ENCODE measurements at places on chromosomes 16 and 17.

DNA sequence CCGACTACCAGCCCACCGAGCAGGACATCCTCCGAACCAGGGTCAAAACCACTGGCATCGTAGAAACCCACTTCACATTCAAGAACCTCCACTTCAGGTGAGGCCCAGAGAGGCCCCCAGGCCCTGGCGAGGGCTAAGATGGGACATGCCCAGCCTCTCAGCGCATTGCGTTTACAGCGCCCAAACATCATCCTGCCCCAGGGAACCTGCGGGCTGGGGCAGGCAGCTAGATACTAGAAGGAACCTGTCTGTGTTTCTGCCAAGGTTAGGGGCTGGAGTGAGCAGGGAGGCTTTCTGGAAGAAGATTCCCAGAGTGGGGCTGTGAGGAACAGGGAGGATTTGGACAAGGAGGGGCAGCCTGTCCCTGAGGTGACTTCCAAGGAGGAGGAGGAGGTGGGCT is 90.6 kb downstream of the AMFR start:
- H3K4me3 ChIP-seq, result no peak overlapping the region
- H3K36me3 ChIP-seq, result no peaks in the 10 kb centered on the region
- H3K27ac ChIP-seq, result no peak overlapping the region
- H3K27me3 ChIP-seq, result no peaks in the 10 kb centered on the region
- DNase-seq, result no peak

DNA sequence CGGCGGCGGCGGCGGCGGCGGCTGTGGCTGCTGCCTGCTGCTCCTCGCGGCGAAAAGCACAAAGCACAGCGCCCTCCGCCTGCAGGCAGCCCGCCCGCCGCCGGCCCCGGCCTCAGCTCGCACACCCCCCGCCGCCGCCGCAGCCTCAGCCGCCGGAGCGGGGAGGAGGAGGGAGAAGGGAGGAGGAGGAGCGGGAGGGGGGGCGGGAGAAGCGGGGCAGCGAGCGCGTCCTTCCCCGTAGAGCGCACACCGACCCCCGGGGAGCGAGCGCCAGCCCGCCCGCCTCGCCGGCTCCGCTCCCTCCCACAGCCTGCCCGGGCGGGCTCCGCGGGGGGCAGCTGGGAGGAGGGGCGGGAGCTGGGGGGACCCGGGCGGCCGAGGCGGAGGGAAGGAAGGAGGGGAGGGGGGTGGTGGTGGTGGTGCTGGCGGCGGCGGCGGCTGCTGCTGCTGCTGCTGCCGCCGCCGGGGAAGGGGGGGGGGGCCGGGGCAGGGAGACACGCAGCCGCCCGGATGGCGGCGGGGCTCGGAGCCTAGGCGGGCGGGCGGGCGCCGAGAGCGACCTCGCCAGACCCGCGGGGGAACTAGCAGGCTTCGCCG is at the start of gene UBTF:
UBTF (minus strand) TSS at position 60 of the 597 bp plus-strand sequence. CDS start 1,446 bp downstream, outside the sequence.
- DNase-seq, result peak; percentile 78
- H3K27me3 ChIP-seq, result no peaks in the 10 kb centered on the region
- H3K36me3 ChIP-seq, result peaks cover 10% of the 10 kb centered on the region
- peak within 1 kb of the TSS; percentile 98 for H3K4me3 ChIP-seq

DNA sequence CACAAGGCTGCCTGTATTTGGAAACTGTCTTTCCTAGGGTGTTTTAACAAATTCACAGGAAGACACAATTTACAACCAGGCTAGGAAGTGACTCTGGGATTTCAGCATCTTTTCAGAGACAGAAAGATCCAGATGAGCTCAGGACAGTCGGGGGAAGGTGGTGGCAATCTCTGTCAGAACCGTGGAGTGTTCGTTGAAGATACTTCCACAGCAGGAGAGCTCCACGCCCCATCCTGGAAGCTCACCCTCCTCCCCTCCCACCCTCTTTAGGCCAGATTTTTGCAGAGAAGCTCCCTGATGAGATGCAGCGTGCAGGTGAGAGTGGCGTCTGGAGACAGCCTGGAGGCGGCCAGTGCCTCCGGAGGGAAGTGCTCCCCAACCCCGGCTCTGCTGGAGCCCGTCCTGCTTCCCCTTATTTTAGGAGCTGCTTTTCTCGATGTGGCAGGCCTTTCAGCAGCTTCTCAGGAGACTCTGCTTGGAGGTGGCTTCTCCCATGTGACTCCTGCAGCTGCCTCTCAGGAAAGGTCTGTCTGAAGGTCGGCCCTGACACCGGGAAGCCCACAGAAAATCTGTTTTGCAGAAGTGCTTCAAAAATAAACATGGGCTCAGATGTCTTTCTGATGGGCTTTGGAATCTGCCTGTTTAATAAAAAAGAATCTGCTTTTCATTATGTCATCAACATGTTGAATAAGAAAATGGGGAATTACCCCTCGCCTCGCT is 186.4 kb upstream of the CHMP6 start:
- no peaks in the 10 kb centered on the region for H3K36me3 ChIP-seq
- no peak overlapping the region for H3K27ac ChIP-seq
- no peak for DNase-seq
- H3K4me1 ChIP-seq, result no peaks in the 10 kb centered on the region

- H3K4me3 ChIP-seq, result peak within 1 kb of the TSS; percentile 67
- DNase-seq, result peak; percentile 53
- no peaks in the 10 kb centered on the region for H3K27me3 ChIP-seq
These were observed at the start of gene ADORA2B for GRCh38 chr17:15944759-15945526. Gene ADORA2B, plus strand, starts transcription at chr17:15945130. Its CDS starts 119 bp downstream, at chr17:15945249.

DNA sequence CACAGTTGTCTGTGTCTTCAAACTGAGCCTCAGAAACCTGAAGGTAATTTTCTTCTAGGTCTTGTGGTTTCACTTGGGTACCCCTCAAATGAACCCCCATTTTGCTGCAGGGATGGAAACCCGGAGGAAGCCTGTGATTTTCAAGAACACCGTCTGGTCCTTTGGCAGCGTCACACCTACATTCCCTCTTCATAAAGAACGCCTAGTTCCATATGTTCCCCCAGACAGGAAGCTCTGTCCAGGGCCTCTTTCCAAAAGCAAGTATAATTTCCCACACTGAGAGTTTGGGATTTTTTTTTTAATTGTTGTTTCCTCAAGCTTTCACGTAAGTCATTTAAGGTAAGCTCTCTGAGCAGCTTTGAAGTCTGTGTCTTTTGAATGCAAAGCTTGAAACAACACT is 515.0 kb downstream of the TMEM114 start:
- DNase-seq, result no peak
- no peaks in the 10 kb centered on the region for H3K36me3 ChIP-seq
- no peaks in the 10 kb centered on the region for H3K4me1 ChIP-seq
- no peak overlapping the region for H3K27ac ChIP-seq
- H3K4me3 ChIP-seq, result no peak overlapping the region

DNA sequence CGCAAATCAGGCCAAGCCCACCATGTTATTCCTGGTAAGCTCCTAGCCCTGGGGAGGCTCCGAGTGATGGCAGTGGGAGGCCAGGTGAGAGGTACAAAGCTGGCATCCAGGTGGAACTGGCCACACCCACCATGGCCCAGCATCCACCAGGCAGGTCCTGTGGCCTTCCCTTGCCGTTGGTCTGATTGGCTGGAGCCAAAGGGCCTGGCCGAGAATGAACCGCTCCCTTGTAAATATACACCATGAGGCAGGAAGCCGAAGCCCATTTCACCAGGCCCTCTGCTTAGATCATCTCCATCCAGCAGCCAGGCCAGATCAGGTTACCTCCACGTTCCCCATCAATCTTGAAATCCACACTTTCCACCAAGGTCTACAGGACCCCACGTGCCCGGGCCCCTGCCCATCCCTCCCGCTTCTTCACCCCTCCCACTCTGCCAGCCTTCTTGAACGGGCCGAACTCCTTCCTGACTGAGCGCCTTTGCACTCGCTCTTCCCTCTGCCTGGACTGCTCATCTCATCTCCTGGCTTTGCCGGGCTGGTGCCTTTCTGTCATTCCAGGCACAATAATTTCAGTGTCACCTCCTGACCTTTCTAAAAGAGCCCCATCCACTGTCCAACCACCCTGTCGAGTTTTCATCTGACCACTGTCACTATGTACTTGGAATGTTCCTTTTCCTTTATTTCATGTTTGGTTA is 5.8 kb downstream of the SOCS1 start:
- no peak overlapping the region for H3K4me3 ChIP-seq
- no peaks in the 10 kb centered on the region for H3K27me3 ChIP-seq
- no peaks in the 10 kb centered on the region for H3K4me1 ChIP-seq
- DNase-seq, result no peak

- no peak for DNase-seq
- H3K27me3 ChIP-seq, result no peaks in the 10 kb centered on the region
- no peak overlapping the region for H3K27ac ChIP-seq
These were observed 5.5 kb upstream of the MXRA7 start for GRCh38 chr17:76716146-76716838.

DNA sequence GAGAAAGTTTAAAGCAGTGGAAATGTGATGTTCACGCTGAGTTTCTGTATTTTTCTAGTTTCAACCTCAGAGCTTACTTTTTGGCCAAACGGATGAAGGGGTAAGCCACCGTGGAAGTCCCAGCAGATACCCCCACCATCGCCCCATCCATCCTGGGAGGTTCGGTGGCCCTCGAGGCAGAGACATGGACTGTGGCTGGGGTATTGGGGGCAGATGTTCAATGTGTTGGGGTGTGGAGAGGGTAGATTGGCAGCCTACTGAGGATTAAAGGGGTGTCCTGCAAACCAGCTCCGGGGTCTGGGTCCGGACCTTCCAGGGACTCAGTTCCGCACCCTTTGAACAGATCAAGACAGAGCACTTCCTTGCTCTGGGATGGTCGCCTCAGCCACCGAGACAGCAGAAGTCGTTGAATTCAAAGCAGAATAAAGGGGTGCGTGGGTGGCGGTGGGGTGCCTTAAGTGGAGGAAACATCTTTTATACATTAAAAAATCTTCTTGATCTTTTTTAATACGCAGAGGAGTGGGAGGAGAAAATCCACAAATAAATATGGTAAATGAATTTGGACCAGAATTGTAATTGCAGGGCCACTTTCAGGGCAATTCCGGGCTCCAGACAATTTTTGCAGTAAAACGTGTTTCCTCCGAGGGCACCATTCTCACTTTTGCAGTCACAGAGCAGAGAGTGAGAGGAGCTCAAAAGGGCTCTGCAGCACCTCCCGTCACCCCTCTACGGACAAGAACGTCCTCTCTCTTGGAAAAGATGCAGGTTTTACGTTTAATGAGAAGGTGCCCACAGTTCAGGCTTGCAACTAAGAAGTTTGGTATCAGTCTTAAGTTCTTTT is 8.2 kb upstream of the CBX8 start:
- no peaks in the 10 kb centered on the region for H3K36me3 ChIP-seq
- H3K27me3 ChIP-seq, result no peaks in the 10 kb centered on the region
- no peak for DNase-seq
- H3K4me1 ChIP-seq, result peaks cover 27% of the 10 kb centered on the region
- no peak overlapping the region for H3K27ac ChIP-seq

DNA sequence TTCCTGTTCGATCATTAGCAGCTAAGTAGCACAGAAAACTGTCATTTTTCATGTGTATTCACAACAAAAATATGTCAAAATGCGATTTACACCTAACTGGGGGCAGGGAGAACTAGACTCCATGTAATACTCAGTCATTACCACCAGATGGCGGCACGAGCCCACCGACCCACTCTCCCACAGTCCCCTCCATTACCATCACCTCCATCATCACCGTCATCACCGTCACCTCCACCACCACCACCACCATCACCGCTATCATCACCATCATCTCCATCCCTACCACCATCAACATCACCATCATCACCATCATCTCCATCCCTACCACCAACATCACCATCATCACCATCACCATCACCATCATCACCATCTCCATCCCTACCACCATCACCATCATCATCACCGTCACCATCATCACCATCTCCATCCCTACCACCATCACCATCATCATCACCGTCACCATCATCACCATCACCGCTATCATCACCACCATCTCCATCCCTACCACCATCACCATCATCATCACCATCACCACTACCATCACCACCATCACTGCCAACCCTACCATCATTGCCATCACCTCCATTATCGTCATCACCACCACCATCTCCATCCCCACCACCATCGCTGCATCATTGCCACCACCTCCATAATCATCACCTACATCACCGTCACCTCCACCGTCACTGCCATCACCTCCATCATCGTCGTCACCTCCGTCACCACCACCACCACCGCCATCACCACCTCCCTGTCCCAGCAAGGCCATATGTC is 14.4 kb downstream of the NDUFAF8 start:
- H3K27me3 ChIP-seq, result no peaks in the 10 kb centered on the region
- peaks cover 3% of the 10 kb centered on the region for H3K36me3 ChIP-seq
- H3K4me3 ChIP-seq, result no peak overlapping the region
- H3K27ac ChIP-seq, result no peak overlapping the region
- H3K4me1 ChIP-seq, result no peaks in the 10 kb centered on the region
- DNase-seq, result no peak

GRCh38 chr16:88132836-88133506 is 181.7 kb downstream of the BANP start:
- no peak overlapping the region for H3K27ac ChIP-seq
- no peaks in the 10 kb centered on the region for H3K4me1 ChIP-seq
- DNase-seq, result no peak
- no peaks in the 10 kb centered on the region for H3K27me3 ChIP-seq
- no peak overlapping the region for H3K4me3 ChIP-seq

DNA sequence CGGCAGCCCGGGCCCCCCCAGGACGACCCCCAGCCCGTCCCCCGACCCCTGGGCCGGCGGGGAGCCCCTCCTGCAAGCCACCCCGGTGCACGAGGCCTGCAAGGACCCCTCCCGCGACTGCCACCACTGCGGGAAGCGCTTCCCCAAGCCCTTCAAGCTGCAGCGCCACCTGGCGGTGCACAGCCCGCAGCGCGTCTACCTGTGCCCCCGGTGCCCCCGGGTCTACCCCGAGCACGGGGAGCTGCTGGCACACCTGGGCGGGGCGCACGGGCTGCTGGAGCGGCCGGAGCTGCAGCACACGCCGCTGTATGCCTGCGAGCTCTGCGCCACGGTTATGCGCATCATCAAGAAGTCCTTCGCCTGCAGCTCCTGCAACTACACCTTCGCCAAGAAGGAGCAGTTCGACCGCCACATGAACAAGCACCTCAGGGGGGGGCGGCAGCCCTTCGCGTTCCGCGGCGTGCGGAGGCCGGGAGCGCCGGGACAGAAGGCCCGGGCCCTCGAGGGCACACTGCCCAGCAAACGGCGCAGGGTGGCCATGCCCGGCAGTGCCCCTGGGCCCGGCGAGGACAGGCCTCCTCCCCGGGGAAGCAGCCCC is 15.6 kb upstream of the ZFPM1 start:
- no peaks in the 10 kb centered on the region for H3K27me3 ChIP-seq
- no peak overlapping the region for H3K4me3 ChIP-seq
- H3K36me3 ChIP-seq, result no peaks in the 10 kb centered on the region
- peak; percentile 69 for DNase-seq
- H3K4me1 ChIP-seq, result 0 out of 2 replicates have a peak, but pooled peaks cover under 1% of the 10 kb centered on the region
